ENCODE measurements at places on chromosomes 12 and 14. TPM values are rescaled to one million over a fixed set of nuclear protein-coding genes. Genes with fewer than 3 reads are reported as not detected.

GRCh38 chr12:78146365-78146772, 315.7 kb downstream of the NAV3 start:
- DNase-seq: no peak

The GALNT6 gene
- polyA plus RNA-seq: 2.0 TPM

The EMP1 gene
- polyA plus RNA-seq: 139 TPM

The CLEC1A gene
- 6.0 TPM for polyA plus RNA-seq

DNA sequence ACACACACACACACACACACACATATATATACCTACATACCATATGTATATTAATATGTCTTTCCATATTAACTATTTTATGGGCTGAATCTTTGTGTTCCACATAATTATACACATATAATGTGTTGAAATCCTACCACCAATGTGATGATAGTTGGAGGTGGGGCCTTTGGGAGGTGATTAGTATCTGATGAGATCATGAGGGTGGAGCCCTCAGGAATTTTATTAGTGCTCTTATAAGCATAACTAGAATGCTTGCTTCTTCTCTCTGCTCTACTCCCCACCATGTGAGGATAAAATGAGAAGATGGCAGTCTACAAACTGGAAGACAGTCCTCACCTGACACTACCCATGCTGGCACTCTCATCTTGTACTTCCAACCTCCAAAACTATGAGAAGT, 1193.5 kb upstream of the FLRT2 start:
- DNase-seq: no peak

GRCh38 chr12:53418221-53418620, 5.4 kb upstream of the AMHR2 start:
- no peak for DNase-seq

The ITPK1 gene
- polyA plus RNA-seq: 109 TPM

The PLCZ1 gene
- not detected for polyA plus RNA-seq

The IFI27 gene
- 417 TPM for polyA plus RNA-seq

GRCh38 chr12:92977326-92977725, 48.2 kb upstream of the EEA1 start:
- DNase-seq: no peak

The PTHLH gene
- 7.5 TPM for polyA plus RNA-seq

The ZBTB39 gene
- polyA plus RNA-seq: 4.1 TPM

- DNase-seq: no peak
Measured at GRCh38 chr12:11949738-11950411, 120.9 kb upstream of the BCL2L14 start.

GRCh38 chr14:58918066-58918738, 270.3 kb upstream of the DAAM1 start:
- no peak for DNase-seq

The CDK17 gene
- 16.7 TPM for polyA plus RNA-seq

DNA sequence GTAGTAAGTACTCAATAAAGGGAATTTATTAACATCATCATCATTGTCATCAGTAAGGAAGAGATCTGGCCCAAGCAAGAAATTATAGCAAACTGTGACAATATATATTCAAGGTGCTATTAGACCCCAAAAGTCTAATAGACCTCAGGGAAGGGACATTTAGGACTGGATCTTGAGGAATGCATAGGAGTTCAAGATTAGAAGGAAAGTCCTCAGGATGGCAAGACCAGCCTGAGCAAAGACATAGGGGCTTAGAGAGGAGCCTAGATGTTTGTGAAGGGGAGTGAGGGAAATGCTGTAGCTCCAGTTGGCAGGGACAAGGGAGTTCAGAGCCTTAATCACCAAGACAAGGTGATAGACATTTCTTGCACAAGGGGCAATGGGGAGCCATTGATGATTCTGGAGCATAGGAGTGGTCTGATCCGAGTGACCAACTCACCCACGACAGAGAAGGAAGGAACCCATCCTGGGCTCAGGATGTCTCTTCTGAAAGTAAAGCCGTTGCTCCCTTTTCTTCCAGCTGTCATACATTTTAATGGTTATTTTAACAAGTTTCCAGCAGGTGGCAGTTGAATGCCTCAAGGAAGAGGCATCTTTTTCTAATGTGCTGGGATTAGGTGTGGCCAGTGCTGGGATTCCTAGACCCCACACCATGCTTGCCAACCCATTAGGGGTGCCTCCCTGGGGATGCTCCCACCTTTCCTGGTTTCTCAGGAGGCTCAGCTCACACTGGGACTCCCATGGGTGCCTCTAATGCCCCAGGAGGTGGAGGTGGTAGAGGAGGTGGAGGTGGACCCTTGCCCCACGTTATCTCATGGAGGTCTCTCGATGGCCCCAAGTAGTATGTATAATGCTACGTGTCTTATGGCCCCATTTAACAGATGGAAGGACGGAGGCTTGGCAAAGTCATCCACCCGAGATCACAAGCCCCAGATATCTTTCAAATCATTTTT, 37.8 kb downstream of the PHETA1 start:
- no peak for DNase-seq

The LIMA1 gene
- polyA plus RNA-seq: 47.3 TPM

DNA sequence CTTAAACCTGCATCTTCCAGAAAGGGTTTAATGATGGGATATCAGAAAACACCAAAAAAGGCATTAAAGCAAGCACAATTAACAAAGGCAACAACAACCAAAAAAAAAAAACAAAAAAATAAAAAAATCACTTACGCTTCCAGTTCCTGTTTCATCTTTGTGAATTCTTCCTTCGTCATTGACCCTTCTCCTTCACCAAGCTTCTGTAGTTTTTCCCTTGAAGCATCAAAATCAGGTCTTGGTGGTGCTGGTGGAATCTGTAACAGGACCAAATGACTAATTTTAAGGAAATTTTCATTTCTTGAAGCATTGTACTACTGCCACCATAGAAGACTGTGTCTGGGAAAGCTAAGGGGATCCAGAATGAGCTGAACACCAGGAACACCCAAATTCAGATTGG, 24.5 kb downstream of the SNX6 start:
- DNase-seq: no peak

The ATL1 gene
- polyA plus RNA-seq: 15.0 TPM

- no peak for DNase-seq
Measured at GRCh38 chr12:67633708-67634107, 14.8 kb upstream of the DYRK2 start.

GRCh38 chr14:22400655-22401259, 188.3 kb downstream of the DAD1 start:
- no peak for DNase-seq

- no peak for DNase-seq
Measured at GRCh38 chr14:24255438-24255837, 7.5 kb downstream of the TGM1 start.

The SMCO2 gene
- polyA plus RNA-seq: 0.10 TPM

The KRT75 gene
- not detected for polyA plus RNA-seq

The TAS2R10 gene
- not detected for polyA plus RNA-seq

The NELL2 gene
- polyA plus RNA-seq: 21.7 TPM

The CMA1 gene
- 2.1 TPM for polyA plus RNA-seq

The FGF23 gene
- polyA plus RNA-seq: not detected

DNA sequence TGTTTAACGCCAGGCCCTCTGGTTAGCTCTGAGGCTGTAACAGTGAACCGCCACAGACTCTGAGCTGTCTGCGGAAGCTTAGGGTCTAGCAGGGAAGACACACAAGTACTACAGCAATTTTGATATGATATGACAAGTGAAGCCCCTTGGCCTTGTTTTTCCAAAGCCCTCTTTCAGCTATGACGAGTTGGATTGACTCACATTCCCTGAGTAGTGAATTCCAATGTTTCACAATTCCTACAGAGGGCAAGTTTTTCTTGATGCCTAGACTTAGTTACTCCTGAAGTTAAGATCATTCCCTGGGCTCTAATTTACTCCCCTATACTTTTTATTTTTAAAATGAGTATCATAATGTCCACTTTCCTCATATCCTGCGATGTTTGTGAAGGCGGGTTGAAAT, 53.3 kb upstream of the CISTR start:
- no peak for DNase-seq

DNA sequence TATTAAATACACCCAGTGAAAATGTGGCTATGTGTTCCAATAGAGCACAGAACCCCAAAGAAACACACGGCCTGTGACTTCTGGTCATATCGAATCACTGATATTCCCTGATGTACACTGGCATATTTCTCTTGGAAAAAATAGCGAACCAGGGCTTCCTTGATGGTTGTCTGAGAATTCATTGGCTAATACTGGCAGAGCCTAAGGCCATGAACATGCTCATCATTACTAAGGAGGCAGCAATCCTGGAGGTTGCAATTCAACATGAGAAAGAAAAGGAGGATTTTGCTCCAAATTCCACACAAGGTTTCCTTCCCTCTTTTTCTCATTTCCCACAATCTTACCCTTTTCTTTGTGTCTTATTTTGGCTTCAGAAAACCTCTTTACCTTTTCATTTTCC, 212.9 kb upstream of the HMGA2 start:
- DNase-seq: no peak

The TAS2R43 gene
- polyA plus RNA-seq: not detected

The KRT3 gene
- polyA plus RNA-seq: not detected

The KRT80 gene
- 3.0 TPM for polyA plus RNA-seq

The KCNMB4 gene
- polyA plus RNA-seq: 5.1 TPM

DNA sequence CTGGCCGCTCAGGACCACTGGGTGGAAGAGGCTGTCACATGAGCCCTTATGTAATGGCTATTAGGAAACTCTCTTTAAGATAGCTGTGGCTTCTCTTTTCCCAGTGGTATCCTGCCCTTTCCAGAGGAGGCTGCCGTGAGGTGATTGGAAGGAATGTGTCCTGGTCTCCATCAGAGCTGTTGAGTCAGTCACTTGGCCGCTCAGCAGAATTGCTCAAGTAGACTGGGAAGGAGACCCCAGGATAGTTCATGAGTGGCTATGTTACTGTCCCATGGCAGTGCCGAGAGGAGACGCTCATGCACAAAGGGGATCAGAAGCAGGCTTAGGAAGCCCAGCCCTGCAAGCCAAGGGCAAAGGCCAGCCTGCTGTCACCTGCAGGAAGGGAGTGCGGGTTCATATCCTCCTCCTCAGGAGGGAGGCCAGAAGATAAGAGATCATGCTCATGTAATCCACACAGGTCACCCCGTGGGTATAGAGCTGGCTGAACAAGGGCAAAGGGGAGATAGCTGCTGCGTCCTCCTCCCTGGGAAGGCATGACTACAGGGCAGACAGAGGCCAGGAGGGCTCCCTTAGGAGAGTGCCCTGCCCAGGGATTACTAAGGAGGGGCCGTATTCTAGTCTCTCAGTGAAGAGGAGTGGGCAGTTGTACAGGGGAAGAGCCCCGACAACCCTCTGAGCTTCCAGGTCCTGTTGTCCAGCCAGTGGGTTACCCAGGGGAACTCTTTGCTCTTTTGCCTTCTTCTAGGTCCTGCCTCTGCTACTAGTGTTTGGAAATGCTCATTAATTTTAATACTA, 137.0 kb upstream of the MAX start:
- DNase-seq: no peak

Data from urinary bladder (tissue), 4 donors.